ENCODE measurements at places on chromosomes 5 and 9. TPM values are rescaled to one million over a fixed set of nuclear protein-coding genes. Genes with fewer than 3 reads are reported as not detected.

- DNase-seq = no peak
Measured at GRCh38 chr5:115831163-115831768, 10.1 kb downstream of the ATG12 start.

DNA sequence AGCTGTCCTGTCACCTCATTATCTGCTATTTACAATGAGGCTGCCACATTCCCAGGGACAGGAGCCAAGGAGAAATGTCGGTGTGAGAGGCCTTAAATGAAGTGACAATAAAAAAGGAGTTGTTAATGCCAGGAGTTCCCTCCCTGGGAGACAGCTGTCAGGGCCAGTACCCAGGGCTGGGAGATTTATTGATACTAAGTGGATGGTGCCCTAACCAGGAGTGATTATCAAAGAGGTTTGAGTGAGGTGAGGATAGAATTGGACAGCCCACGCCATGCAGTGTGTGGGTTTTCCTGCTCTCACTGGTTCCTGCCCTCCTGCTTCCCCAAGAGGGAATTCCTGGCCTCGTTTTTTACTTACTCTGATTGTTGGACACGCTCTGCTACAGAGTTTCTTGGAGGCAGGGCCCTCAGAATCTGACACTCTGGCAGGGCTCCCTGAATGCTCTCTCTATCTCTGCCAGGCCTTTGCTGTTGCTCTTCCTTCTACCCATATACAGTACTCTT, 150.8 kb downstream of the GRIA1 start:
- DNase-seq = no peak

- DNase-seq = no peak
Measured at GRCh38 chr9:136880651-136881050, 5.7 kb upstream of the TRAF2 start.

- no peak for DNase-seq
Measured at GRCh38 chr9:131117762-131118145, 7.6 kb upstream of the NUP214 start.

DNA sequence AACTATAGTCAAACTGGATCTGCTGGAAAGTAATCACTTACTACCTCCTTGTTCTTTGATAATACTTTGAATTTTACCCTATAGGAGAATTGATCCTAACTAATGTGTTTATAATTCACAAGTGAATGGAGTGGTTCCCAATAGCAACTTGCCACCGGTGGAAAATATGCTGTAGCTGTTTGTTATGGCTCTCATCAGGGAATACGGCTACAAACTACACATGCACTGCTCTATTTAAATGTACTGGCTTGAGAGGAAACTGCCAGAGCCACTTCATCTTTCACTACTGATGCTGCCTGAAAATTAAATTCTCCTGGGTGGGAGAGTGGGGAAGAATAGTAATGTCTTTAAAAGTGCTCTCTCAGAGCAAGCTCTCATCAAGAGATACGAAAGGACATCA, 448.5 kb upstream of the GRAMD2B start:
- no peak for DNase-seq

DNA sequence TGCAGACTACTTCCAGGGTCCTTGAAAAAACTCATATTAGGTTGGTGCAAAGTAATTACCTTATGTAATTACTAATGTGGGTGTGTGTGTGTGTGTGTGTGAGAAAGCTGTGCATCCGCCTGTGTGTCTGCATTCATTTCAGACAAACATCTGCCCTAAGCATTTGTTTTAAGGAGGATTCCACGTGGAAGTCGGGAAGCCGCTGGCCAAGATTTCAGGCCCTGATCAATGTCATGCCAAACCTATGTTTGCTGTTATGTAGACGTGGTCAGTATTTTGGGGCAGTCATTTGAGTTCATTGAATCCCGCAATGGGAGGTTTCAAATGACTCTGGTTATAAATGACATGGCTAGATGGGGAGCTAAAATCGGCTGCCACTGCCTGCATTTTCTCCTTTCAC, 33.6 kb upstream of the BASP1 start:
- no peak for DNase-seq

GRCh38 chr9:21326526-21327139, 8.6 kb downstream of the KLHL9 start:
- DNase-seq = no peak

- no peak for DNase-seq
Measured at GRCh38 chr9:18195223-18195622, 278.7 kb upstream of the ADAMTSL1 start.

DNA sequence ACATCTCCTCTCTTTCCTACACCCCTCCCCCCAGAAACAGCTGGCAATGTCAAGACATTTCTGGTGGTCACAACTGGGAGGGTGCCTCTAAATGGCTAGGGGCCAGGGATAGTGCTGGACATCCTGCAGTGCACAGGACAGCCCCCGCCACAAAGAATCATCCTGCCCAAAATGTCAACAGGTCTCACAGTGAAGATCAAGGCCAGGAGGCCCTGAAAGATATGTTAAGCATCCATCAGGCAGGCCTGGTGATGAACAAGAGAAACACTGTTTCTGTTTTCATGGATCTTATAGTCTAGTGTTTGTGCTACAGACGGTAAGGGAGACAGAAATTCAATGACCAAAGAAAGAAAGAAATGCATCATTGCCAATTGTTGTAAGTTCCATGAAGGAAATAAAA, 45.9 kb downstream of the WWC1 start:
- no peak for DNase-seq

DNA sequence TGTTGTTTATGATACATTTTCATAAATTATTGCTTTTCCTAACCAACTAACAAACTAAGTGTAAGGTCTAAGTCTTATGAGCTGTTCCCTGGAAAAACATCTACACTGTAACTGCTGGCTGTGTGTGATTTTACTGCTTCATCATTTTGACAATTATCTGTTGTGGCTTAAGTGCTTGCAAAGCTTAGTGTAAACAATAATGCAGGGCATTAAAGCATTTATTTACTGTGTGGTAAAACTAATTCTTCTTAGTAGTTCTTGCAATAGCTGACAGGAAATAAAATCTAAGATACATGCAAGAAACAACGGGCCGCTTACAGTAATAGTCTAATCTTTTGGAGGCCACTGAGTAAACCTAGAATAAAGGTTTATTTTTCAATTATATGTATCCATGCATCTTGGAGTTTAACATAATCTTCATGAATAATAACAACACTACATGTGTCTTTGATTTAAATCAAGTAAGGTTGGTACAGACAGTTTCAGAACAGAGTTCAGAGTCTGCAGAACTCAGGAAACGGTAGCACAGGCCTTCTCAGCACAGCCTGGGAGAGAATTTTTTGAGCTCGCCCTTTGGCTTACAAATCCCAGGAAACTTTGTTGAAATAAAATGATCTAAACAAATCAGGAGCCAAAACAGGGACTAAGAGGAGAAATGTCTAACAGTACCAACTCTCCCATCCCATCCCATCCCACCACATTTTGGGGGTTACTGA, 473.1 kb downstream of the NR2F1-AS1 start:
- no peak for DNase-seq

GRCh38 chr5:168788107-168788506, 208.9 kb upstream of the PANK3 start:
- DNase-seq = no peak

GRCh38 chr9:33517373-33517772, 6.7 kb upstream of the ANKRD18B start:
- no peak for DNase-seq

GRCh38 chr9:134390537-134390936, 64.3 kb downstream of the RXRA start:
- DNase-seq = no peak

GRCh38 chr5:172637110-172637580, 3.9 kb upstream of the NEURL1B start:
- no peak for DNase-seq

- no peak for DNase-seq
Measured at GRCh38 chr9:115850548-115851304, 302.9 kb upstream of the PAPPA start.

GRCh38 chr9:137369061-137369787, 53.7 kb downstream of the EXD3 start:
- no peak for DNase-seq

DNA sequence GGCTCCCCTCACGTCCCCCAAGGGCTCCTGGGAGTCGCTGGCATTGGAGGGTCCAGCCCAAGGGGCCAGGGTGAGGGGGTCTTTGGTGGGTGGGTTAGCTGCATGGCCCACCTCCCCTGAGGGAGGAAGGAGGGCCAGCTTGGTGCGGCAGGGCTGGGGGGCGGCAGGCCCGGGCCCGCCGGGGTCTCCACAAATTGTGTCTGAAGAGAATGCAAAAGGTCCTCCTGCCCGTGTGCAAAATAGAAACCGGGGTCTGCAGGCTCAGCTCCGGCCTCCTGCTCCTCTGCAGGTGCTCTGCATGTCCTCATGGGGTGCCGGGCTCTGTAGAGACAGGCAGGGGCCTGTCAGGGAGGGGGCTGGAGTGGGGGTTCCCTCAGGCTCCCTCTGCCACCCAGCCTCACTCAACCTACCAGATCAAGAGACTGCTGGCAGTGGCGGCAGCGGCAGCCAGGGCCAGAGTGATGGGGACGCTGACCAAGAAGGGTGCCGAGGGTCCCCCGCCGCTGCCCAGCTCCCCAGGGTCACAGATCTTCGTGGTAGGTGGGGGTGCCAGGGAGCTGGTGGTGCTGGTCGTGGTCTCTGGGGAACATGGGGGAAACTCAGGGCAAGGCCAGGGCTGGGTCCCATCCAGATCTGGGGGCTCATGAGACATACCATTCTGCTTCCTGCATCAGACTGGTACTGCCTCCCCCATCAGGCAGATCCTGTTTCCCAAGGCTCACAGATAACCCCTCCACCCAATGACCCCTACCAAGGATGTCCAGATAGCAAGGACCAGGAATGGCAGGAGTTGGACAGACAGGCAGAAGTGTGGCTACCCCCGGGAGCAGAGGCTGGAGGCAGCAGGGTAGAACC, 29.2 kb upstream of the ENHO start:
- no peak for DNase-seq

DNA sequence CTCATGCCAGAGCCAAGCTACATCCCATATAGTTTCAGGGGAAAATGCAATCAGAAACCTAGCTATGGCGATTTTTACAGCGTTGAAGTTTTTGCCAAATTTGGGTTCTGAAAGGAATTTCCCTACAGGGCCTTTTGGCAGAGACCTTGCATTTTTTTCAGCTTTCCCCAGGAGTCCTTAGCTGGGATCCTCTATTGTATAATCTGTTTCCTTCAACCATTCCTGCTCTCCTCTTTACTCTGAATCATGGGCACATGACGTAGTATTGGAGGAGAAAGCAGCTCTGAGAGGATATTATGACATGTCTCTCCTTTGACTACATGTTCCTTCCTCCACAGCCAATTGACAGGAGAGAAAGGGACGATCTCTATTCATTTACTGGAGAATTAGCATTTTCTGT, 118.5 kb upstream of the ERCC6L2 start:
- no peak for DNase-seq

DNA sequence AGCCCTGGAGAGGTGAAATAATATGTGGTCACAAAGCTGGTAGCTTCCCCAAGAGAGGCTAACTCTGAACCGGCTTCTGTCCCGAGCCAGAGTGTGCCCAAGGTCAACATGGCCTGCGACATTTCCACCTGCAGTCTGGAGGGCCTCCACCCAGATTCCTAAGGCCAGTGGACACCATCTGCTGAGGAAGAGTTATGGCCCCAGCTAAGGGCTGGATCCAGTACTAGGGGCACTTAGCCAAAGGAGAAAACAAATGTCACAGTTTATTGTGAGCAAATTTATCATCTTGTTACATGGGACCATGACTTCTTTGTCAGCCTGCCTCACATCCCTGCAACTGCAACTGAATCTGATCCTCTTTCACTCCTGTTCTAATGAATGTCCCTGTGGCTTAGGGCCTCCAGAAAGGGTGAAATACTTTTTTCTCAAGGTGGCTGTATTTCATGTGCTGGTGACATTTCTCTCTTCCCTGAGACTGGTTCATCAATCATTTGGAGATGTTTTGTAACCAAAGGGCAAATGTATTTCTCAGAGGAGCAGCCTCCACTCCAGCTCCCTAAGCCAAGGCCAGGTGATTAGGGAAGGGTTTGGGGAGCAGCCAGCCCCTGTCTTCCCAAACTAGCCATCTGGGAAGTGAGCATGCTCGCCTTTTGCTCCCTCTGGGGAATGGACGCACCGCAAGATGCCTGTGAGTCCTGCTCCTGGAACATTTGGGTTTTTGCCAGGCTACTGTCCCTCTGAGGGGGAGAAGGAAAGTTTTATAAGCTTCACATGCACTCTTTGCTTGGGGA, 148.3 kb downstream of the CMYA5 start:
- peak; percentile 89 for DNase-seq

- no peak for DNase-seq
Measured at GRCh38 chr5:164002628-164003027, 497.2 kb downstream of the MAT2B start.

- DNase-seq = no peak
Measured at GRCh38 chr9:2271426-2271825, 256.3 kb downstream of the SMARCA2 start.

DNA sequence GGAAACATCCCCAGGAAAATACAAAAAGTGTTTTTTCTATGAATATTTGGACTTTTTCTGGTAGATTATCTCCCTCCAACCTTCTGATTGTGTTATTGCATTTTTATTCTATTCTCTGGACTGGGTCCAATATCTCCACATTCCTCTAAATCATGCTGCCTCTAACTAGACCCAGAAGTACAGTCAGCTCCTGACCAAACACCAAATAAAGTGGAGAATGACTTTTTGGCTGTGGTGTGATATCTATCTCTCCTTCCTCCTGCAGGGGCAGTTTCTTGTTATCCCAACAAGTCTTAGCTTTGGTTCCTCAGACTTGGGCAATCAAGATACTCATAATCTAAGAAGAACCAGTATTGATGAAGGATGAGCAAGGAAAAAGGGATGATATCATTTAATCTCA, 3.2 kb upstream of the RAI14 start:
- no peak for DNase-seq

DNA sequence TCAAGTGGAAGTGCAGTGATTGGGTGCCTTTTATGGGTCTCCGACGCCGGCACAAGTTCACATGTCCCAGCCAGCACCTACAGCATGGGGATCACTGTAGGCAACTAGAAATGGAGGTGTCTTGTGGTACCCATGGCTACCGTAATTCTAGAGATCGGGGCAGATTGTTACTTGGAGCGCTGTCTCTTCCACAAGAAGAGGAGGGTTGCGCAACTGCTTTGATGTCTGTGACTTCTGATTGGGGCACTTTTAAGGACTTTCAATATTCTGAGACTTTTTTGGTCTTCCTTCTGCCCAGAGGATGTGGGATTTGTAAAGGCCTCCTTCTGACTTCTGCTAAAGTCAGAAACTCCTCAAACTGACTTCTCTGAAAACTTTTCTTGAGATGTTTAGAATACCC, 41.9 kb downstream of the GLRX start:
- peak; percentile 36 for DNase-seq

The PRUNE2 gene
- total RNA-seq = 65.6 TPM

The NR5A1 gene
- total RNA-seq = 0.14 TPM

The TRPM6 gene
- total RNA-seq = 2.9 TPM

The C5orf34 gene
- 3.1 TPM for total RNA-seq

The WDR31 gene
- 2.8 TPM for total RNA-seq

The NR2F1-AS1 gene
- total RNA-seq = 4.4 TPM

The ABCA1 gene
- 43.3 TPM for total RNA-seq

The SLC6A18 gene
- total RNA-seq = not detected

The OR1J2 gene
- total RNA-seq = not detected

Measured in uterus (tissue), 4 donors.